Kidney (tissue), 22 donors: ENCODE measurements at places on chromosomes 6 and 20. TPM values are rescaled to one million over a fixed set of nuclear protein-coding genes. Genes with fewer than 3 reads are reported as not detected.
A peak's percentile ranks its signal among the peaks of the same experiment; 100 is the strongest.

DNA sequence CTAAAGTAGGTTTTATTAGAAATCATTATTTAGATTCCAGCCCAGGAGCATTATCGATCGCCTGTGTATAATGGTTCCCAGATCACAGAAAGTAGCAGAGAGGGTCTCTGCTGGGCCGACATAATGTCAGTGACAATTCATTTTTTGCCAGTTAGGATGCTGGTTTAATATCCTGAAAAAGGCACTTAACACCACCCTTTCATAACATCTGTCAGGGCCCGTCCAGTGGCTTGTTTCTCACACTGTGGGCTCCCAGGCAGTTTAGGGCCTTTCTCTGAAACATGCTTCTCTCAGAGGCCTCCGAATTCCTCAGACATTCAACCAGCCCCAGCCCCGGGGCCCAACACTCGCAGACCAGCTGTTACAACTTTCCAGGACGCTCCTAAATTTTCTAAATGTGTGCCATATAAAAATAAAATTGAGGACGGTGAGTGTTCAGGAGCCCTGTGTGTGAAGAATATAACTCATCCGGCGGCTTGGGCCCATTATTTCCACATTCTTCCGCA is 108.6 kb upstream of the EYA4 start:
- no peaks in the 10 kb centered on the region for H3K4me1 ChIP-seq
- no peak overlapping the region for H3K27ac ChIP-seq
- H3K36me3 ChIP-seq, result no peaks in the 10 kb centered on the region
- H3K27me3 ChIP-seq, result no peaks in the 10 kb centered on the region

GRCh38 chr20:21125072-21125848 is 622 bp upstream of the KIZ start:
- H3K27me3 ChIP-seq, result no peaks in the 10 kb centered on the region
- H3K4me3 ChIP-seq, result peak overlapping the region; percentile 79
- H3K27ac ChIP-seq, result no peak overlapping the region
- peaks cover 4% of the 10 kb centered on the region for H3K4me1 ChIP-seq

DNA sequence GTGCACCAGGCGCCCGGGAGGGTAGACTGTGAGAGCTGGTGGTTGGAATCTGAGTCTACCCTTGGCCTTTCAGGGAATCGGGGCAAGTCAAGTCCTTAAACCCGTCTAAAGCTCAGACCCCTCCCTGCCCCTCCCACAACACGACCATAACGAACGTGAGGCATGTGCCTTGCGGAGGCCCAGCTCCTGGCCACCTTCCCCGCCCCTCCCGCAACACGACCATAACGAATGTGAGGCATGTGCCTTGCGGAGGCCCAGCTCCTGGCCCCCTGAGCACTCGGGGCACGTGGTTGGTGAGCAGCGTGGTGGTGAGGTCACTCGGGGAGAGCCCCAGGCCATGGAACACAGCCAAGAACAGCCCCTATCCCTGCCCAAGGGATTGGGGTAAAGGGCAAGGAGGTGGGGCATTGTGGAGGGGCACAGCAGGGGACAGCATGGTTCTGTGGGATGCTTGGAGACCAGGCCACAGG is 132.2 kb downstream of the TAF4 start:
- no peak overlapping the region for H3K27ac ChIP-seq
- no peak for DNase-seq
- no peaks in the 10 kb centered on the region for H3K4me1 ChIP-seq
- no peaks in the 10 kb centered on the region for H3K36me3 ChIP-seq
- H3K27me3 ChIP-seq, result no peaks in the 10 kb centered on the region

C6orf15 gene
- not detected for total RNA-seq

DNA sequence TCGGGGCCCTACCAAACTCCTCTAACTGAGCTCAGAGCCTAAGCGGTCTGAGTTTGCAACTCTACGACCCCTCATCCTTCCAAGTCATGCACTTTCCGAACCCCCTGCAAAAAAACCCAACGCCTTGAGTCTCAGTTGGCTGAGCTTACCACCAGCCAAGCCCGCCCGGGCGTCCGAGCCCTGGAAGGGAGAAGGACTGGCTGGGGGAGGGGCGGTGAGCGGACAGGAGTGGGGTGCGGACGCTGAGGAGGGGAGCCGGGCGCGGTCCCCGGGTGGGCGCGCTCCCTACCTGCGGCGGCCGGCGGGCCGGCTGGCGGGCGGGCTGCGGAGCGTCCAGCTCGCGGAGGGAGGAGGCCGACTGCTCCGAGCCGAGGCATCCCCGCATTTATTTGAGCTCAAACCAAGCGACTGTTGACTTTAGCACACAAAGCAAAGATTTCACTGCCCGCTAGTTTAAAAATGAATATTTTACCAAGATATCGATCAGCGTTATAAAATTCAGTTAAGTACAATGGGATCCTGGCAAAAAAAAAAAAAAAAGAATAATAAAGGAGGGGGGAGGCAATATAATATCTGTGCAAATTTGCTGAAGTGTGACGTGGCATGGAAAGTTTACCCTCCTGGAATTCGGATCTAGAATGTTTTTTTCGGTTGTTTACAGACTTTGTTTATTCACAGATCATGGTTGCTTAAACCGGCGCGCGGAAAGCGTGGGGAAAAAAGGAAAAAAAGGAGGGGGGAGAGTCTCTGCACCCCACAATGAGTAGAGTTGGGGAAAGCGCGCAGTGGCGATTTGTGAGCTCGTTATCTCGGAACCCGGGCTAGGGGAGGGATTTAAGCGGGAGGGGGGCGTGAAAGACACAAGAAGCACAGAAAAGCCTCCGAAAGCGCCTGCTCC is 5.9 kb downstream of the FOXA2 start:
- peaks cover 81% of the 10 kb centered on the region for H3K27me3 ChIP-seq
- H3K27ac ChIP-seq, result no peak overlapping the region
- no peaks in the 10 kb centered on the region for H3K36me3 ChIP-seq
- no peak for DNase-seq
- no peak overlapping the region for H3K4me3 ChIP-seq
- H3K4me1 ChIP-seq, result peaks cover 10% of the 10 kb centered on the region

DNA sequence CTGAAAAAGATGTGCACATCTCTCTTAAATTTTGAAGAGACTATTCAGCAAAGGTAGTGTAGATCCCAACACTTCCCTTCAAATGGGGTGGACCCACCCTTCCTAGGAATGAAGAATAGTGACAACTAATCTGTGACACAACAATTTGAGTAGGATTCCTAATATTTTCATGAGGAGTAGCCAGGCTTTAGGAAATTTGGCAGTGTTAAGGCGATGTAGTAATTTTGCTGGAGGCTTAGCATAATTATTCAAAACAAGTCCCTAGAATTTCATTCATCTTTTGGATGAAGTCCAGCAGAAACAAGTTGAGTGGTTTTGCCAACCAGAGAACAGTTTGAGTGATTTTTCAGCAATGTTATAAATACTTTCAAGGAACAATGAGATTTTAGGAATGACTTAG is 52.4 kb downstream of the ELOVL4 start:
- no peak overlapping the region for H3K27ac ChIP-seq
- H3K4me1 ChIP-seq, result no peaks in the 10 kb centered on the region
- H3K36me3 ChIP-seq, result no peaks in the 10 kb centered on the region
- DNase-seq, result no peak

MAS1 gene
- total RNA-seq, result not detected

DNA sequence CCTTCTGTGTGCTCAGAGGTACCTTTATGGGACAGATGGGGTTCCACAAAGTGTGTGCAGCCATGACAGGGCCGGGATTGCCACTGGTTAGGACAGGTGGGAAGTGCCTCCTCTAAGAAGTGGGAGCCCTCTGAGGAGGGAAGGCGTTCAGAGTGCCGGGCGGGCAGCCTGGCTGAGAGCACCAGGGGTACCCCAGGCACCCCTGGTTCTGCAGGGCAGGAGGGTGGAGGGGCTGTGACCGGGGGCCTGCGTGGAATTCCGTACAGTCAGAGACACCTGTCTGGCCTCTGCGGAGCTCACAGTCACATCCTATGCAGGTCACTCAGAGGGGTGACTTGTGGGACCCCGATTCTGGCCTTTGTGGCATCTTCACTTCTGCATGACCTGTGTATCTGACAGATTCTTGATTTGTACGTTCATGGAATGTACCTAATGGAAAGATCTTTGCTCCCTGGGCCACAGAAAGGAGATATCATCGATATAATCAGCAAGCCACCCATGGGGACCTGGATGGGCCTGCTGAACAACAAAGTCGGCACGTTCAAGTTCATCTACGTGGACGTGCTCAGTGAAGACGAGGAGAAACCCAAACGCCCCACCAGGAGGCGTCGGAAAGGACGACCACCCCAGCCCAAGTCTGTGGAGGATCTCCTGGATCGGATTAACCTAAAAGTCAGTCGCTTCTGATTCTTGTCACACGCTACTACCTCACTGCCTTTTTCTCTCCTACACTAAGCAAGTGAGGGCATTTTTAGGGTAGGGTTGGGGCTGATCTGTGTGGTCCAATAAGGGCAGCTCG is 190.9 kb downstream of the SASH1 start:
- no peaks in the 10 kb centered on the region for H3K27me3 ChIP-seq
- no peak overlapping the region for H3K4me3 ChIP-seq
- DNase-seq, result no peak
- H3K4me1 ChIP-seq, result peaks cover 7% of the 10 kb centered on the region

MRAP2 gene
- 5.0 TPM for total RNA-seq
